ENCODE measurements at places on chromosomes 5 and 9.

- DNase-seq = peak; percentile 16
Measured at GRCh38 chr5:178416919-178417318, 173.3 kb downstream of the COL23A1 start.

DNA sequence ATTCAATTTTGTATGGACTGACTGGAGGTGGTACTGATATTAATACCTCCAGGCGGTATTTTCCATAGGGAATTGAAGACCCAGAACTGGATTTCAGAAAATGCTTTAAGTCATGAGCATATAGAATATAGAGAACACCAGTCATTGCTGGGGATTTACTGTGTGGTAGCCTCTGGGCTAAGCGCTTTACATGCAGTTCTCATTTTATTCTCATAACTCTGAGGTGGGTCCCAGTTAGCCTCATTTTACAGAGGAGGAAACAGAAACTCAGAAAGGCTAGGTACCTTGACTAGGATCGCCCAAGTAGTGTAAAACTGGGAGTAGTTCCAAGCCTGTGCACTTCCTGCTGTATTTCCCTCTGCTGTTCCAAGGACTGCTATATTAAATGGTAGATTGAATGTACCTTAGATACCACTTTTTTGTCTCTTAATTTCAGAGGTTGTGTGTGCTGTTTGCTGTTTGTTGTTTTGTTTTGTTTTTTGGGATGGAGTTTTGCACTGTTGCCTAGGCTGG, 13.8 kb downstream of the SLC44A1 start:
- no peak for DNase-seq

GRCh38 chr5:55600086-55600485, 65.3 kb upstream of the PLPP1 start:
- no peak for DNase-seq

DNA sequence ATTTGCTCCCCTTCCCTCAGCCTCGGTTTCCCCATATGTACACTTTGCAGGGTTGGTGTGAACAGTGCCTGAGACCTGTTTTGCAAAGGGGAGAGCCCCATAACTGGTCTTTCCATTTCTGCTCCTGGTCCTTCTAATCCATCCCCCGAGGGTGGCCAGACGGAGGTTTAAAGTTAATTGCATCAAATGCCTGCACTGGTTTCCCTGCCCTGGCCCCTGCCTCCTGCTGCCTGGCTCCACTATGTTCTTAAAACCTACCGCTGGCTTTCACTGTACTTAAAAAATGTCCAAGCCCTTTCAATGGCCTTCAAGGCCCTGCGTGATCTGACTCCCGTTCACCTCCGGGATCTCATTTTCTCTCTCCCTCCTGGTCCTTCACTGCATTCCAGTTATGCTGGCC, 183.0 kb downstream of the RGS3 start:
- no peak for DNase-seq

DNA sequence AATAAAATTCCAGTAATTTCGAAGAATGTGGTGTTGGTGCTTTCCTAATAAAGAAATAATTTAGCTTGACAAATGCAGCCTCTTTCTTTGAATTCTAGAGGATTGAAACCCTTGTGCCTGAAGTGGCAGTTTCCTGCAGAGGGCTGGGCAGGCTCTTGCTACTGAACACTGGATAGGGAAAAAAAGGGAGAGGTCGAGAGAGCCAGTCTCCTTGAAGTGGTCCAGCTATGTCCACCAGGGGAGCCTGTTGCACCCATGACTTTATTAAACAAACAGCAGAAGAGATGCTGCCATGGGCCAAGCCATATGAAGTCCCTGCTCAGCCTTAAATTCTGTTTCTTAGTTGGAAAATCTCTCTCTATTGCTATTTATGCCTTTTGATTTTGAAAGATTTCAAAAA, 178.4 kb downstream of the SMARCA2 start:
- no peak for DNase-seq

DNA sequence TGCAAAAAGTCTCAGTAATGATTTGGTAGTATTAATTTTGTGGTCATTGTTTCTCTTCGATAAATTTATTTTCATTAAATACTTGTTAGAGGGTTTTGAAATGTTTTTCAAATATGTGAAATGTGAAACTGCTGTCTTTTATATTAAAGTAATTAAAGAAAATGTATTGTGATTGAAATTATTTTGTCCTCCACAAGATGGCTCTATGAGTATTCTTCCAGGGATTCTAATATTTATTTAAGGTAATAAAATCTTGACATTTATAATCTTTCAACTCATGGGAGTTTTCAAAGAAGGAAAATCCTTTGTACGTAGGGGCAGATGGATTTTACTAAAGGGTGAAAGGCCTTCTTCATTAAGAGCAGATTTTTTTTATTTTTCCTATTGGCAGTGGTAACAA, 19.3 kb downstream of the ISOC1 start:
- DNase-seq = no peak

DNA sequence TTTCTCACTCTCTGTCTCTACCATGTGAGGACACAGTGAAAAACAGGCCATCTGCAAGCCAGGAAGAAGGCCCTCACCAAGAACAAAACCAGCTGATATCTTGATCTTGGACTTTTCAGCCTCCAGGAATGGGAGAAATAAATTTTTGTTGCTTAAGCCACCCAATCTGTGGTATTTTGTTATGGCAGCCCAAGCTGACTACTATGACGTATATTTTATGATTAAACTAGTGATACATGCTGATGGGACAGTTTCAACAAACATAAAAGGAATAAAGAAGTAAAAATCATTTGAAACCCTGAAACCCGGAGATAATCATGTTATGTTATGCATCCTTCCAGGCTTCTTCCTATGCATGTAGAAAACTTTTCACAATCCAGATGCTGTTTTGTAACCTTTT, 71.5 kb upstream of the ERBIN start:
- no peak for DNase-seq

DNA sequence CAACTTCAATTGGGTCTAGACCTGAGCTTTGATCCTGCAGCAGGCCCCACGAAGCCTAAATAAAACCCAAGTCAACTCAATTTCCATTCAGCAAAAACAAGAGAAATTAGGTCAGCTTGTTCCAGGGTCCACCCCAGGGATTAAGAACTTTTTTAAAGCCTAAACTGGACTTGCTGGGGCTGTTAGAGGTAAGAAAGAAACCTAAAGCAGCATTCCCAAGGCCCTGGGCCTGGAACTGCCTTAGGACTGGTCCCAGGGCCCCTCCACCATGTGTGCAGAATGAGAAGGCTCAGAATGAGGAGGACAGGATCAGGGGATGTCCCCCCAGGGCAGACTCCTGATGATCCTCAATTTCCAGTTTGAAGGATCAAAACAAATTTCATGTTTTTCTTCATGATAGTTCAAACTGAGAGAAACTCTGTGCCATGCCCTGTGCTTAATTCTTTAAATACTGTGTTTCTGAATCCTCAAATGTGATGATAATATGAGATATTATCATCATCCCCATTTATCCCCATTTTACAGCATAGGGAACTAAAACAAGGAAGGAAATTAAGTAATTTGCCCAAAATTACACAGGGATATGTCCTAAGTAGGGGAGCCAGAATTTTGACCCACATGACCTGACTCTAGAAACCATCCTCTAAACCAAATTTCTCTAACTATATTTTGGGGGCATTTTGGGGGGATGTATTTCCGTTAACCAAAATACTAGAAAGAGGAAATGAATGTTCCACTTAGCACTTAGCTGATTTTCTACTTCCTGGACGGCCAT, 64.5 kb downstream of the DENND1A start:
- DNase-seq = no peak

DNA sequence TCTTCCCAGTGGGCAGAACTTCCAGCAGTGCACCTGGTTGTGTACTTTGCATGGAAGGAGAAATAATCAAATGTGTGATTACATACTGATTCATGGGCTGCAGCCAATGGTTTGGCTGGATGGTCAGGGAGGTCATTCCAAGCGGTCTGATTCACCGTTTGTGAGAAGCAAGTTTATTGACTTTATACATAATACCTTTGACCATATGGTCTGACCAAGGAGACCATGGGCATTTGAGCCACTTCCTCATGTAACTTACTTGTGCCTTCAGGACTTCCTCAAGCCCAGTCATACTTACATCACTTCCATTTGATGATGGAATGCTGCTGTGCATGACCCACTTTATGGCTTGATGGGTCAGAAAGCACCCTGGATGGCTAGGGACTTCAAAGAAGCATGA, 41.1 kb downstream of the DAP start:
- no peak for DNase-seq

- DNase-seq = no peak
Measured at GRCh38 chr9:23361096-23361495, 464.9 kb downstream of the ELAVL2 start.

- DNase-seq = peak; percentile 39
Measured at GRCh38 chr9:7223981-7224380, 466.2 kb downstream of the KDM4C start.

GRCh38 chr5:50401336-50401735, 39.8 kb downstream of the EMB start:
- no peak for DNase-seq

GRCh38 chr9:133331641-133332380, 4.2 kb downstream of the SURF6 start:
- DNase-seq = peak; percentile 28

DNA sequence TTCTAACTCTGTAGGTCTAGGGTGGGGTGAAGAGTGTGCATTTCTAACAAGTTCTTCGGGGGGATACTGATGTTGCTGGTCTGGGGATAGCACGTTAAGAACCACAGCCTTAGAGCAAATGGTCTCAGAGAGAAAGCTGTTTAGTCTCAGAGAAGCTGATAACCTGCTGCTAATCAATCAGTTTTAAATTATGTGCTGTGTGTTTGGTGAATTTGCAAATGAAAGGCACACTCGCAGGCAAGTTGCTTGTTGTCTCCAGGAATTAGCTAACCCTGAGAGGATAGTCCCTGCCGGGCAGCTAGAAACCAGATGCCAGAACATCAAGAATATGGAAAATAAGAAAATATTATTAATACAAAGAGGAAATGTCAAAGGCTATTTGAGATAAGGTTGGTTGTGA, 79.2 kb downstream of the DMRT2 start:
- DNase-seq = no peak

DNA sequence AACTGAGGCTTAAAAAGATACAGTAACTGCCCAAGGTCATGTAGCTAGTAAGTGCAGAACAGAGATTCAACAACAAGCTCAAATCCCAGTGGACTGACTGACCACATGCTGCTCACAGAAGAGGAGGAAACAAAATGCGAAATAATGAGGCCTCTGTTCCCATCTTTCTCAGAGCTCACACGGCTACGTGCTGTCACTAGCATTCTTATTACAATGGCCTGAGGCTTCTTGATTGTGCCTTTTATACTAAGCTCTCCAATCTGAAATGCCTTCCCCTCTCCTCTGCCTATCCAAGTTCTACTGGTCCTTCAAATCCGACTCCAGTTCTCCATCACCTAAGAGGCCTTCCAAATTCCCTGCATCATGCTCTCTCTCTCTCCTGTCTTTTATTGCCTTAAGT, 26.0 kb downstream of the SGTB start:
- DNase-seq = no peak

DNA sequence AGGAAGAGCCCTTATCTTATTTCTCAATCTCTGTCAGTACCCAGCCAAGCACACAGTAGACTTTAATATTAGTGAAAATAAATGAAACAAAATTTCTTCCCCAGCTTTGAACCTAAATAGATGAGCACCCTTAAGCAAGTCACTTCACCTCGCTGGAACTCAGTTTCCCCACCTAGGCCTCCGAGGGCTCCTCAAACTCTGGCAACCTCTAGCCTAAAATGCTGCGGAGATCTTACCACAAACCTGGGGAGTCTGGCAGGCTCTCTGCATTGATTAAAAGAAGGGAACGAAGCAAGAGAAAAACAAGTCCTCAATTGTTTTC, 326 bp downstream of the RIGI start:
- DNase-seq = no peak

GRCh38 chr5:150347451-150347850, 10.0 kb upstream of the TCOF1 start:
- DNase-seq = no peak

GRCh38 chr5:81785322-81785721, 34.4 kb upstream of the SSBP2 start:
- DNase-seq = no peak

DNA sequence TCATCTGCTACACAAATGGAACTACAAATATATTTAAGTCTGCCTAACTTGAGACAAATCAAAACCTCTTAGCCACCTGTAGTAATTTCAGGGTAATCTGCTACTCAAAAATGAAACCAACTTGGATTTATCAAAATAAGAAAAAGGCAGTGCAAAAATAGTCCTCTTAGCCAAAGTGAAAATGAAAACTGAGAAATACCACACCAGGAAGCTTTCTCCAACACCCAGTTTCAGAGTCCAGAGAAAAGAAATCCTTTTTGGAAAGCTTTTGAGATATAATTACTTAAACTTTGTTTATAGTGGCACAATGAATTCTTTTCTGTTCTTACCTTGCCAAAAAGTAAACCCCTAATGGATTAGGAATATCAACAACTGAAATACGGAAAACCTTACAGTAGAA, 990.4 kb downstream of the EFNA5 start:
- no peak for DNase-seq

DNA sequence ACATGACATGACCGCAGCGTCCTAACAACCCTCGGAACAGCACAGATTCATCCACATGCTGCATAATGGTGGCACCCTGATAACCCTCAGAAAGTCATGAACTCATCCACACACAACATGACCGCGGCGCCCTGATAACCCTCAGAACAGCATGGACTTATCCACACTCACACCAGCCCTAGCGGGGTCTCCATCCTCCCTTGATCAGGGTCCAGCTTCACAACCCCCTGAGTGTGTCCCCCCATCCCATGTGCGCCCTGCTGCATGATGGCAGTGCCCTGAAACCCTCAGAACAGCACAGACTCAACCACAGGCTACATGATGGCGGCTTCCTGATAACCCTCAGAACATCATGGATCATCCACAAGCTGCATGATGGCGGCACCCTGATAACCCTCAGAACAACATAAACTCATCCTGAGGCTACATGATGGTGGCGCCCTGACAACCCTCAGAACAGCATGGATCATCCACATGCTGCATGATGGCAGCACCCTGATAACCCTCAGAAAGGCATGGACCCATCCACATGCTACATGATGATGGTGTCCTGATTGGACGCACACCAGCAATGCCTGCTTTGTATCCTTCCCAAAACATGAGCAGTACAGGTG, 28.3 kb downstream of the SLC6A3 start:
- DNase-seq = no peak

DNA sequence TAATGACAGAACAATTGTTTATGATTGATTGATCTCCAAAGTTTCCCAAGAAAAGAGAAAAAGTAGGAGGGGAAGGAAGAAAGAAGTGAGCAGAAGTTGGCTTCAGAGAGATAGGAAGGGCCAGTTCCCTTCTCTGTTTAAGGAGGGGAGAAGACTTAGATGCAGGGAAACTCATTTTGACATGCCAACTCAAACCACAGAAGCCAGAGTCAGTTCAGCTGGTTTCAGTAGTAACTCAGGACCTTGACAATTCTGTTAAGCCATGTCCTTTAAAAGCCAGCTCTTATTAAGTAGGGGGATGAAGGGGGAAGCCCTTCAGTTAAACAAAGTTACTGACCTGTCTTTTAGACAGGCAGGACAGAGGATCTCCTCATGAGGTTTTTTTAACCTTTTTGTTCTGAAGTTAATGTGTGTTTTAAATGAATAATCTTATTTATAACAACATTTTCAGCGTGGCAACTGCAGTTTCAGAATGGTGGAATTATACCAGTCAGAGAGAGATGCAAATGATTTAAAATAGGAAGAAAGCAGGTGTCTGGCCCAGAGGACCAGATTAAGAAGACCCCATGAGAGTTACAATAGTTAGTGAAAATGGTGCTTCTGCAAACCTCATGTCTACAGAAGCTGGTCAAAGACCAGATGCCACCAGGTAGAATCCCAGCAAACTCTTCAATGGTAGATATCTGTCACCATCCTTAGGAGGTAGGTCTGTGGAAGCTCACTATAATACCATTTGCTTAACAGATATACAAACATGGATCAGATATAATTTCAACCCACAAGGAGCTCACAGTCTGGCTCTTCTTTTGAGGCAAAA, 29.3 kb upstream of the ABL1 start:
- no peak for DNase-seq

All from H9 (cell line).